ENCODE measurements at places on chromosomes 5 and 9.
A peak's percentile ranks its signal among the peaks of the same experiment; 100 is the strongest.

- H3K27me3 ChIP-seq: no peaks in the 10 kb centered on the region
- no peaks in the 10 kb centered on the region for H3K36me3 ChIP-seq
- no peaks in the 10 kb centered on the region for H3K4me1 ChIP-seq
- no peak overlapping the region for H3K27ac ChIP-seq
- H3K4me3 ChIP-seq: no peak overlapping the region
These were observed 161.2 kb downstream of the ZNF462 start for GRCh38 chr9:107024193-107024592.

DNA sequence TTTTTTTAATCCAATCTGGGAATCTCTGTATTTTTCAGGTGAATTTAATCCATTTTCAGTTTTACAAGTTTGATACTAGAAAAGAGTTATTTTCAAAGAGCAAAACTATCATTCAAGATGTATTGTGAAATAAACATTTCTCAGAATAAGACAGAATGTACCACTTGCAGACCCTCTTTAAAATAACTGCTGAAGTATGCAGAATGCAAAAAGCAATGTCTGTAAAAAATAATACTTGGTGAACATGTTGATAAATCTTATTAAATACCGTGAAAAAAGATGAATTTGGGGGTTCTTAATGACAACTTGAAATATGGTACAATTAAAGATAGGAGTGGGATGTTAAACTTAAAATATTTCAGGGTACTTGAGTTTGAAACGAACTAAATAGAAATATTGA lies 26.1 kb upstream of the RASA1 start:
- no peaks in the 10 kb centered on the region for H3K4me1 ChIP-seq
- no peak overlapping the region for H3K4me3 ChIP-seq
- H3K27ac ChIP-seq: no peak overlapping the region
- no peaks in the 10 kb centered on the region for H3K27me3 ChIP-seq
- H3K36me3 ChIP-seq: no peaks in the 10 kb centered on the region

GRCh38 chr5:5770825-5771224 lies 348.3 kb downstream of the ICE1 start:
- peaks cover 22% of the 10 kb centered on the region for H3K27me3 ChIP-seq
- no peaks in the 10 kb centered on the region for H3K4me1 ChIP-seq
- H3K27ac ChIP-seq: no peak overlapping the region
- DNase-seq: no peak
- H3K36me3 ChIP-seq: no peaks in the 10 kb centered on the region
- H3K4me3 ChIP-seq: no peak overlapping the region

DNA sequence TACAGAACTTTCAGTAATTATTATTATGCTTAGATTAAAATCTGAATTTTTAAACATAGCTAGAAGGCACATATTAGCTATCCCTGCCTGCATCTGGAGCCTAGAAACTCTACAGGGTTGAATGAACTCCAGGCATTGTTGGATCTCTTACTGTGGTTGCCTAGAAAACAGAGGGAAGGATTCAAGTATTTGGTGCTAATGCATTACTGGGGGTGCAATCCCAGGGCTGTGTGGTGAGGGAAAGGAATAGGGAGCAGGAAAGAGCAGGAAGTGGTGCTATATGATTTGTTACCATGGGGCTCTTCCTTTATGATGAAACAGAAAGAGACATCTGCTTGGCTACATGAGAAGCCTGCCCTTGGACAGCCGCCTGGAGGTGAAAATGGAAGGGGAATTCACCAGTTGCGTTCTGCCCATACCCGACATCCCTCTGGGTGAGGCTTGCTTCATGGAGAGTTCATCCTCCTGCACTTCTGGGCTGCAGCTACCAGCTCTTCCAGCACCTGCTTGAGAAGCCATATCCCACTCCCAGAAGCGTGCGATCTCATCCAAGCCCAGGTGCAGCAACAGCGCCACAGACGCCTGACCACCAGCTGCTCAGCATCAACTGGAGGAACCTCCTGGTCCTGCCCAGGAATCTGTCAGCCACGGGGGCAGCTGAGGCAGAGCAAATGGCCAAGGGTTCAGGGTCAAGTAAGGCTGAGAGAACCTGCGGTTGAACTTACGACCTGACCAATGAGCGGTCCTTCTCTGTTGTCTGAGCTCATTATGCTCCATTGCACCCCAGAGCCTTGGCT lies 362.8 kb downstream of the SEMA5A start:
- no peak overlapping the region for H3K27ac ChIP-seq
- DNase-seq: no peak
- H3K4me3 ChIP-seq: no peak overlapping the region
- no peaks in the 10 kb centered on the region for H3K4me1 ChIP-seq
- H3K27me3 ChIP-seq: no peaks in the 10 kb centered on the region

GRCh38 chr9:81610740-81611107 lies 78.6 kb downstream of the TLE1 start:
- no peaks in the 10 kb centered on the region for H3K27me3 ChIP-seq
- H3K4me1 ChIP-seq: no peaks in the 10 kb centered on the region
- DNase-seq: no peak
- no peak overlapping the region for H3K4me3 ChIP-seq
- peaks cover 20% of the 10 kb centered on the region for H3K36me3 ChIP-seq
- H3K27ac ChIP-seq: no peak overlapping the region

DNA sequence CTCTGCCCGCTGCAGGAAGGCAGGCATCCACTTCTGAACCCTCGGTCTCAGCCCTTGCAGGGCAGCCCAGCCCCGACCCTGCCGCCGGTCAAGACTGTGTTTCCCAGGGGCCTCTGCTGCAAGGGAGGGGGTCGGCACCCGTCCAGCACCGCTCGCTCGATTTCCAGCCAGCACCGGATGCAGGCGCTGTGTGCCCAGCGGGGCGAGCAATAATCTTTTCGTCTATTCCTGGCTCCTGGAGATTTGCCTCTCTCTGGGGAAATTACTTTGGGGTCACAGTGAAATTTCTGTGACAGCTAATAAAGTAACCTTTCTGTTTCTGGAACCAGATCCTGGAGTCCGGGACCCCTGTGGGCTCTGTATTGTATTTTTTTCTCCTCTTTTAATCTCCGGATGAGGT lies 155.3 kb downstream of the COL23A1 start:
- H3K27ac ChIP-seq: no peak overlapping the region
- H3K4me1 ChIP-seq: no peaks in the 10 kb centered on the region
- peaks cover 100% of the 10 kb centered on the region for H3K27me3 ChIP-seq
- H3K4me3 ChIP-seq: no peak overlapping the region

- no peak overlapping the region for H3K27ac ChIP-seq
- no peaks in the 10 kb centered on the region for H3K36me3 ChIP-seq
- no peak overlapping the region for H3K4me3 ChIP-seq
- no peaks in the 10 kb centered on the region for H3K27me3 ChIP-seq
These were observed 12.5 kb upstream of the ZSWIM6 start for GRCh38 chr5:61319388-61320146.

GRCh38 chr5:154242964-154243376 lies 52.4 kb downstream of the GALNT10 start:
- no peaks in the 10 kb centered on the region for H3K4me1 ChIP-seq
- DNase-seq: no peak
- no peaks in the 10 kb centered on the region for H3K27me3 ChIP-seq
- H3K27ac ChIP-seq: no peak overlapping the region
- H3K36me3 ChIP-seq: no peaks in the 10 kb centered on the region

DNA sequence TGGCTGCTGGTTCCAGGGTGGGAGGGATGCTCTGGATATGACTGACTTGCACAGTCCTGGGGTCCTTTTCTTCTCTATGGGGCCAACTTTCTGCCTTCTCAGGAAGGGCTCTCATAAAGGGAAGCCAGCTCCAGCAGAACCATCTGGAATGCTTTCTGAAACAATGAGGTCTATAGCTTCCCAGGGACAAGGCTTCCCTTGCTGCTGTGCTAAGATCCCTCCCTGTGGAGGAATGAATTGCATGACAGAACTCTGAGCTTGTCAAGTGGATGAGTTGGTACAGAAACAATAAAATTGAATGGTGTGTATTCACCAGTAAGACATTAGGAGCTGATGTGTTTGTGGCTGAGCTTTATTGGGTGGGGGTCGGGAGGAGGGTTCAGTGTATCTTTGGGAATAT lies 19.8 kb downstream of the CKMT2 start:
- no peaks in the 10 kb centered on the region for H3K36me3 ChIP-seq
- H3K27ac ChIP-seq: no peak overlapping the region
- H3K27me3 ChIP-seq: no peaks in the 10 kb centered on the region
- H3K4me1 ChIP-seq: peaks cover 13% of the 10 kb centered on the region
- H3K4me3 ChIP-seq: no peak overlapping the region
- no peak for DNase-seq

GRCh38 chr5:127705120-127705892 lies 2.1 kb downstream of the CCDC192 start:
- no peaks in the 10 kb centered on the region for H3K27me3 ChIP-seq
- peaks cover 14% of the 10 kb centered on the region for H3K4me1 ChIP-seq
- no peaks in the 10 kb centered on the region for H3K36me3 ChIP-seq
- DNase-seq: peak; percentile 65
- H3K4me3 ChIP-seq: no peak overlapping the region

GRCh38 chr5:20572614-20573013 lies 584.6 kb upstream of the CDH18 start:
- peak; percentile 78 for DNase-seq
- no peaks in the 10 kb centered on the region for H3K27me3 ChIP-seq
- peaks cover 10% of the 10 kb centered on the region for H3K4me1 ChIP-seq
- H3K4me3 ChIP-seq: no peak overlapping the region
- H3K36me3 ChIP-seq: no peaks in the 10 kb centered on the region

- DNase-seq: no peak
- no peaks in the 10 kb centered on the region for H3K36me3 ChIP-seq
- no peak overlapping the region for H3K27ac ChIP-seq
- no peaks in the 10 kb centered on the region for H3K4me1 ChIP-seq
- H3K4me3 ChIP-seq: no peak overlapping the region
- no peaks in the 10 kb centered on the region for H3K27me3 ChIP-seq
These were observed 131.4 kb upstream of the FAM120A start for GRCh38 chr9:93319992-93320500.

DNA sequence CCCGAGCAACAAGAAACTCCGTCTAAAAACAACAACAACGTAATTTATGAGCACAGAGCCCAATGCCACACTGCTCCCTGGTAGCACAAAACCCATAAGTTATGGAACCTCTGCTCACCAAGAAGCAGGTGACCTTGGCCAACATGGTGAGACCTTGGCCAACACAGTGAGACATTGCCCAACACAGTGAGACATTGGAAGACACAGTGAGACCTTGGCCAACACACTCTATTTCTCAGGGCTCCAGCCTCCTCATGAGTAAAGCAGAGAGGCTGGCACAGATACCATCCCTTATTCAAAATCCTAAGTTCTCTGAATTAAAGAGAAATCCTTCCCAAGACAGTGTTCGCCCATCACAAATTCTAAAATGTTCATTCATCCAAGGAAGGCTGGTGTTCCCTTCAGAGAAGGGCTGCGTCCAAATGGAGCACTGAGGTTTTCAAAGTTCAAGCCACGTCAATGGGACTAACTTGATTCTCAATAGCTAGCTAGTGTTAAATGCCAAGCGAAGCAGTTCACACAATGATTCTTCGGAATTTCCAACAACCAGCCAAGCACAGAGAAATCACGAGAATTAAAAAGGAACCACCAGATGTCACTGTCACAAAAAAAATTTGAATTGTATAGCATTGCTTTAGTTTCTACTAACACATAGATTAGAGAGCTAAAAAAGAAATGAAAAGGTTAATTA lies 29.5 kb downstream of the TTC39B start:
- no peak for DNase-seq
- no peaks in the 10 kb centered on the region for H3K36me3 ChIP-seq
- no peak overlapping the region for H3K4me3 ChIP-seq
- H3K27me3 ChIP-seq: no peaks in the 10 kb centered on the region

DNA sequence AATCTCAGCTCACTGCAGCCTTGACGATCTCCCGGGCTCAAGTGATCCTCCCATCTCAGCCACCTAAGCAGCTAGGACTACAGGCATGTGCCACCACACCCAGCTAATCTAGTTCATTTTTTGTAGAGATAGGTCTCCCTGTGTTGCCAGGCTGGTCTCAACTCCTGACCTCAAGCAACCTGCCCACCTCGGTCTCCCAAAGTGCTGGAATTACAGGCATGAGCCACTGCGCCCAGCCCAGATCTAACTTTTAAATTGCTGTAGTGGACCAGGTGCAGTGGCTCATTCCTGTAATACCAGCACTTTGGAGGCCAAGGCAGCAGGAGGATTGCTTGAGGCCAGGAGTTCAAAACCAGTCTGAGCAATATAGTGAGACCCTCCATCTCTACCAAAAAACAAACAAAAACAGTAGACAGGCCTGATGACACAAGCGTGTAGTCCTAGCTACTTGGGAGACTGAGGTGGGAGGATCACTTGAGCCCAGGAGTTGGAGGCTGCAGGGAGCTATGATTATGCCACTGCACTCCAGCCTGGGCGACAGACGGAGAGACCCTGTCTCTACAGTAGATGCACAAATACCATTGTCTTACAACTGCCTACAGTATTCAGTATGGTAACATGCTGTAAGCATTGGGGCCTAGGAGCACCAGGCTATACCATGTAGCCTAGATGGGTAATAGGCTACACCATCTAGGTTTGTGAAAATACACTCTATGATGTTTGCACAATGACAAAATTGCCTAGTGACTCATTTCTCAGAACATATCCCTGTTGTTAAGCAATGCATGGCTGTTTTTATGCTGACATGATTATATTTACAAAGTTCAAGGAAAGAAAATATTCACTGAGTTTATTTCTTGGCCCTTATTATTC lies 1.5 kb upstream of the SIT1 start:
- peak; percentile 60 for DNase-seq
- peak overlapping the region; percentile 39 for H3K27ac ChIP-seq
- no peaks in the 10 kb centered on the region for H3K36me3 ChIP-seq
- no peak overlapping the region for H3K4me3 ChIP-seq
- no peaks in the 10 kb centered on the region for H3K27me3 ChIP-seq
- H3K4me1 ChIP-seq: peaks cover 23% of the 10 kb centered on the region

GRCh38 chr5:114658194-114658593 lies 296.3 kb downstream of the KCNN2 start:
- no peaks in the 10 kb centered on the region for H3K27me3 ChIP-seq
- no peak overlapping the region for H3K4me3 ChIP-seq
- no peak overlapping the region for H3K27ac ChIP-seq

GRCh38 chr5:175617447-175617846 lies 40.4 kb upstream of the HRH2 start:
- no peak overlapping the region for H3K4me3 ChIP-seq
- H3K27ac ChIP-seq: no peak overlapping the region
- peaks cover 90% of the 10 kb centered on the region for H3K27me3 ChIP-seq
- H3K36me3 ChIP-seq: no peaks in the 10 kb centered on the region
- H3K4me1 ChIP-seq: no peaks in the 10 kb centered on the region

GRCh38 chr5:131186561-131187256 lies 16.0 kb downstream of the LYRM7 start:
- no peaks in the 10 kb centered on the region for H3K27me3 ChIP-seq
- no peaks in the 10 kb centered on the region for H3K36me3 ChIP-seq
- no peak overlapping the region for H3K4me3 ChIP-seq
- DNase-seq: no peak
- peak overlapping the region; percentile 91 for H3K27ac ChIP-seq
- H3K4me1 ChIP-seq: peaks cover 18% of the 10 kb centered on the region
